ENCODE measurements at places on chromosomes 1 and 21.

GRCh38 chr1:205451202-205451601, 4.6 kb downstream of the BLACAT1 start:
- DNase-seq, result no peak

DNA sequence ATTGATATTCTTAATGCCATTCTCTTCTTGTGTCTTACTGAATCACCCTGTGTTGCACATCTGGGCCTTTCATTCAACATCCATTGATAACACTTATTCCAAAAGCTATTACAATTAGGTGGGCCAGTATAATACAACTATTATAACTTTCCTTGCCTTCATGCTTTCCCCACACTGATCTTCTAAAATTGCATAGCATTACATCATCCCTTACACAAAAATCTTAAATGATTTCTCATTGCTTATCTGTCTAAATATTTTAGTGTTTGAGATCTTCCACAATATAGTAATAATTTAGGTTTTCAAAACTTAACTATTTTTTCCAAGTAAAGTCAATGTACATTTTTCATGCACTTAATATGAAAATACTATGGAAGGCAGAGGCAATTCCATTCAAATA, 1634.1 kb downstream of the PLA2G4A start:
- DNase-seq, result no peak

GRCh38 chr1:150164224-150164623, 14.5 kb downstream of the PLEKHO1 start:
- no peak for DNase-seq

DNA sequence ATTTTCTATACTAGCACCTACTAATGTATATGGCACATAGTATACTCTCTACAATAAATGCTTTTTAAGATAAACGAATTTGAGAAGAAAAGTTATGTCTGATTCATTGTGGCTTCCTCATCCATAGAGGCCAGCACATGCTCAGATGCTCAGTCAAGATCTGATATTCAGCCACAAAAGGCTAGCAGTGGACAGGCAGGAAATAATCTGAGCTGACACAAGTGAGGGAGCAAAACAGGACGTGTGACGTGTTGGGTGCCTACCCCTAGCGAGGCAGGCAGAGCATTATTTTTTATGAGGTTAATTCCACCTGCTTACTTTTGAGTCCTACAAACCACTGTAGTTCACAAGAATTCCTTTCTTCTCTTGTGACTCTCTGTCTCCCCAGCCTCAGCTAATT, 550.9 kb downstream of the SMYD3 start:
- peak; percentile 70 for DNase-seq

- DNase-seq, result no peak
Observed at GRCh38 chr1:243179720-243180119, 75.4 kb downstream of the CEP170 start.

GRCh38 chr1:197982256-197982655, 65.1 kb downstream of the LHX9 start:
- no peak for DNase-seq

DNA sequence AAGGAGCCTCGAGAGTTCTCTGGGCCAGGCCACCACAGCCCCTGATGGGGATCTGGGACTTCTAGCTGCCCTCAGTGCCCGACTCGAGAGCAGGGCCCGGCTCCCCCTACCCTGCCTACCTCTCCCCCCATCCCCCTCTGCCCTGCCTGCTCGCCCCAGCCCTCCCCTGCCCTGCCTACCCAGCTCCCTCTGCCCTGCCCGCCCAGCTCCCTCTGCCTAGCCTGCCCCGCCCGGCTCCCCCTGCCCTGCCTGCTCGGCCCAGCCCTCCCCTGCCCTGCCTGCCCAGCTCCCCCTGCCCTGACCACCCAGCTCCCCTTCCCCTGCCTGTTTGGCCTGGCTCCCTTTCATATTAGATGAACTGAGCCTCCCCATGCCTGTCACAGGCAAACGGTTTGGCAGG, 117.4 kb upstream of the TMEM51 start:
- no peak for DNase-seq

GRCh38 chr1:204417074-204417997, 5.7 kb upstream of the PPP1R15B start:
- DNase-seq, result no peak

GRCh38 chr1:199723250-199723956, 304.1 kb upstream of the NR5A2 start:
- no peak for DNase-seq

GRCh38 chr1:208600456-208601190, 356.4 kb upstream of the PLXNA2 start:
- DNase-seq, result no peak

DNA sequence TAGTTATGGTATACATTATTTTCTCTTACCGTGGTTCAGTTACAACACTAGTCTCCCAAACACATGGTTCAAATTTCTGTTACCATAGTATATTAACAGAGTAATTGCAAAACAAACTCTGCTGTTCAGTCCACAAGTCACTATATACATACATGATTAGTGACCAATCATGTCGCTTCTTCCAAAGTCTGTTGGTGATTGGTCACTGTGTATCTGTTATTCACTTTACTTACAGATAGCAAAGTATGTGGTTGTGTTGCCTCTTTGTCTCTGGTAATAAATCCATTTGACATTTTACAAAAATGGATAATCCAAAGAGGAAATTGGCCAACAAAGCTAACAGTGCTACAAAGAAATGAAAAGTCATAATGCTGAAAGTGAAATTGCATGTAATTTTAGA, 107.2 kb downstream of the RABGAP1L start:
- DNase-seq, result no peak

DNA sequence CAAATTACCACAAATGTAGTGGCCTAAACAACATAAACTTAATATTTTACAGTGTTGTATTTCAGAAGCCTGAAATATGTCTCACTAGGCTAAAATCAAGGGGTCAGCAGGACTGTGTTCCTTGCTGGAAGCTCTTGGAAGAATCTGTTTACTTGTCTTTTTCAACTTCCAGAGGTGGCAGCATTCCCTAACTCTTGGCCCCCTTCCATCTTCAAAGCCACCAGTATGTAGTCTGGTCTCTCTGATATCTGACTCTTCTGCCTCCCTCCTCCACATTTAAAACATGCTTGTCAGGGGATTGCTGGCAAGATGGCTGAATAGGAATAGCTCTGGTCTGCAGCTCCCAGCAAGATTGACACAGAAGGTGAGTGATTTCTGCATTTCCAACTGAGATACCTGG, 567.5 kb downstream of the PLA2G4A start:
- DNase-seq, result no peak

Data from T-helper 1 cell (primary cell).